ENCODE measurements at places on chromosomes 2 and 18.

DNA sequence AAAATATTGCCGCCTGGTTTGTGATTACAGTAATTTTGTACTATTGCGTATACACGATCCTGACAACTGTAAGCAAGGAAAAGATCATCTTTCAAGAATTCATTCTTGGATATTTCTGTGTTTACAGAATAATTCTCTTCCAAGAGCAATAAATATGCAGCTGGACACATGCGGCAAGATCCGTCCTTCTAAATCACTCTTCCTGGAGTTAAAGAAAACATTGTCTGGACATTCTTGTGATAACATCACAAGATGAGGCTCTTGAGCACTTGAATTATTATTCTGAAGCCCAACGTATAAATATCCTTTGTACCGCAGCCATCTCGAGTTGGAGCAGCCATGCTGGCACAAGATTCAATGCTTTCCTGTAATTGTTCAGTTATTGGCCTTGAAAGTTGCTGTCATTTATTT lies 9.9 kb downstream of the FHL2 start:
- DNase-seq: no peak

GRCh38 chr2:109154226-109154625 lies 25.2 kb downstream of the SH3RF3 start:
- no peak for DNase-seq

DNA sequence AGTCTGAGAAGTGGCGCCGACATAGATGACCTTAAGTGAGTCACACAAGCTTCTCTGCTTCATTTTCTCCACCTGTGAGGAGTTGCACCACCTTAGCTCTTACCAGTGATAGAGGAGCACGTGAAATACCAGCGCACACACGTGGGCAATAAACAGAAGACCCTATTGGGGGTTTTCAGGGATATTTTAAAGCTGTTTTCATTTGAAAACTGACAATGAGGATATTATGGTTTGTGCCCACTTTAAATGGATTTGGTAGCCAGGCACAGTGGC lies 47.3 kb upstream of the FZD7 start:
- no peak for DNase-seq

DNA sequence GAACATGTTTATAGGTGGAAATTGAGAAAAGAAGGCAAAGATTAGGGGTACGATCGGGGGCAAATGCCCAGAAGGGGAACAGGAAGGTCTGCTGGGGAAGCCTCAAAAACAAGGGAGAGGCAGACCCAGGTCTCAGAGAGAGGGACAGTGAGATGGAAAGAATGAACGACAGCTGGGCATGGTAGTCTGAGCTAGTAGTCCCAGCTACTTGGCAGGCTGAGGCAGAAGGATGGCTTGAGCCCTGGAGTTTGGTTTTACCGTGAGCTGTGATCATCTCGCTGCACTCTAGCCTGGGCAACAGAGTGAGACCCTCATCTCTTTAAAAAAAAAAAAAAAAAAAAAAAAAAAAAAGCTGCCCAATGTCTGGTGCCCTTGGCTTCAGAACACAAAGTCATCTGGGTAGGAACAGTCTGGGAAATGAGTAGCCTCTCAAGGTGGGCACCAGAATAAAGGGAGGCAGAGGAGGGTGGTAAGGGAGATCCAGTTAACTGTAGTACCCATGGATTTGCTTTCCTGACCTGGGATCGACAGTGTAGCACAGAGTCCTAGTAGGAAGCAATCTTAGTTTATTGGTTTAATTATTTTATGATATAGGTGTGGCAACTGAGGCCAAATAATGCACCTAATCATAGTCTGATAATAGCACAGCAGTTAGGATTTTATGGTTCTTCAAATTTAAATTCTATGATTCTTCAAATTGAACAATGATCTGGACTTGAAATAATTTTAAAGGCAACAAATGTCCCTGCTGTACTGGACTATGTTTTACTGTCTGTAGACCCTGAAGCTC lies 3.5 kb downstream of the RRM2 start:
- no peak for DNase-seq

DNA sequence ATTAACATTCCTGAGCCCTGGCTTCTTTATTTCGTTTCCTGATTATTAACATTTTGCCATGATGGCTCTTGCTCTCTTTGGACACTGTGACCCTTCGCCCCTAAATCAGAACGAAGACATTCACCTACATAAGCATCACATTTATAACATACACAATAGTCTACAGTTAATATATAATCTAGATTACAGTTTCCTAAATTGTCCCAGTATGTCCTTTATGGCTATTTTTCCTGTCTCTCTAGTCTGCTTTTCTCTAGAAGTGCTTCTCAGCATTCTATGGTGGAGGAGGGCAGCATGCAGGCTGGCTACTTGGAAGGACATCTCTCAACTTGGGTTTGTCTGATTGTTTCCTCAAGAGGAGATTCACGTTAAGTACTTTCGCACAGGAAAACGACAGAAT lies 49.9 kb downstream of the FAM210A start:
- DNase-seq: no peak

- DNase-seq: no peak
These were observed 20.1 kb downstream of the SERPINB12 start for GRCh38 chr18:63562284-63562683.

DNA sequence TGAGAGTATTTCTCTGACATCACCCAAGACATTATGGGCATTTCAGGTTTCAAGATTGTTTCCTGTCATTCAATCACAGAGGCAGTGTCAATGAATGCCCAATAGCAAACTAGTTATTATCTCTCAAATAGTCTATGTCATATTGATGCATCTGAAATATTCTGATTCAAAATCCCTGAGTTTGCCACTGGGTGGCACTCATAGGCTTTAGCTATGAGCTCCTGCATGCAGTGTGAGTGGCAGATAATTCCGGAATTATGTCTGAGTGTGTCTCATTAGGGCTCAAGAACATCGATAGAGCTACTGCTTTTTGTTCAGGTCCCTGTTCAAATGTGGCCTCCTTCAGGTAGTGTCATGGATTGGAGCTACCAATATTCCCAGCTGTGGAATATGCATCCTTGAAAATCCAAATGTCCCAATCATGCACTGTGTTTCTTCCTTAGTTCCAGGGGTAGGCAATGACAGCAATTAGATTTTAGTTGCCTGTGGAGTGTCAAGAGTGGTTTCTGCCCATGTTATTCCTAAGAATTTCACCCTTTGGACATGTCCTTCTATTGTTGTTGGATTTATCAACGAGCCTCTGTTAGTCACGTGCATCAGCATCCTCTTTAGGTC lies 7.8 kb upstream of the OR6B3 start:
- no peak for DNase-seq

- DNase-seq: no peak
These were observed 584.3 kb downstream of the ADCYAP1 start for GRCh38 chr18:1488957-1489356.

GRCh38 chr2:226983895-226984749 lies 148.3 kb downstream of the RHBDD1 start:
- no peak for DNase-seq

DNA sequence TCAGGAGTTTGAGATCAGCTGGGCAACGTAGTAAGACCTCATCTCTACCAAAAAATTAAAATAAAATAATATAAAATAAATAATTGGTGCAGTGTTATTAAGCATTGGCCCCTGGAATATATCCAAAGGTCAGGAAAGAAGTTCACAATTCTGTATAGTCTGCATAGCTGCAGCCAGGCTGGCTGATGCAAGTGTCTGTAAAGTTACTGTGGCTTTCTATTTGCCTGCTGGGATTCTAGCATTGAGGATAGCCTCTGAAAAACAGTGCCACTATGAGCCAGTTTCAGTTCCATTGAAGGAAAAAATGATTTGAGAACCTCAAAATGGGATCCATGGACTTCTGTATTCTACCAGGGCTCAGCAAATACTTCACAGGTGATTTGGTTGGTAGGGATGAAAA lies 208.6 kb downstream of the PARD3B start:
- DNase-seq: no peak

GRCh38 chr18:24923138-24923537 lies 428.8 kb downstream of the ZNF521 start:
- DNase-seq: no peak

DNA sequence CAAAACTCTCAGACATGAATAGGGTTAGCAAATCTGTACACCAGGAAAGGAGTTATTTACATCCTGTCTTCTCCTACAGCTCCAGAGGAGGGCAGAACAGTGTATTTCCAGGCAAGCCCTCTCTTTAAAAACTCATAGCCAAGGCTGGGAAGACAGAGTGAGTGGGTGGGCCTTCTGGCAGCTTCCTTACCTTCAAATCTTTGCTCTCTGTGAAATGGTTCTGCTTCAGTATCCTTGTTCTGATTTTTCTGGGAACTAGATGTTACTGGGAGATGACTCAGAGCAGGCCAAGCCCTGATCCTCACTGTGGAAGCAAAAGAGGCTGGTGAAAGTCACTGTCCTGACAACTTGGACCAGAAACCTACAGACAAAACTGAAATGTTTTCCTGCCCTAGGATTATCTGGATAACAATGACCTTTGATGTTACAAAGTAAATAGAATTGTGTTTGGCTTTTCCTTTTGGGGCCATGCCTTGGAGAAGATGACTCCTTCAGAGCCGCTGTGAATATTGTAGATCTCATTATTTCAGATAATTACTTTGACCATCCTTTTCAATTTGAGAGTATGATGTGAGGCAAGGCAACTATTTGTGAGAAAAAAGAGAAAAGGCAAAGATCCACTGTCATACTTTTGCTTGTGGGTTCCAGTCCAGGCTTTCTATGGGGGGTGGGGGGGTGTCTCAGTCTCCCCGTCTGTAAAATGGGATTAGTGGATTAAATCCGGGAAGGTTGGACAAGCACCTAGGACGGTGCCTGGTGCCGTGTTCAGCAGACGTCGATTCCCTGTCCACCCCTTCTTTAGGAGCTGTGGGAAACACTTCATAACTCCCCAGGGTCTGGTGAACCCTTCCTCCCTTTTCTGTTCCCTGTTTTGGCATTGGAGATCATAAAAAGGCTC lies 644 bp upstream of the QPCT start:
- DNase-seq: no peak

All from osteocyte (in vitro differentiated cells).